ENCODE measurements at places on chromosomes 16 and 17. TPM values are rescaled to one million over a fixed set of nuclear protein-coding genes. Genes with fewer than 3 reads are reported as not detected.
A peak's percentile ranks its signal among the peaks of the same experiment; 100 is the strongest.

DNA sequence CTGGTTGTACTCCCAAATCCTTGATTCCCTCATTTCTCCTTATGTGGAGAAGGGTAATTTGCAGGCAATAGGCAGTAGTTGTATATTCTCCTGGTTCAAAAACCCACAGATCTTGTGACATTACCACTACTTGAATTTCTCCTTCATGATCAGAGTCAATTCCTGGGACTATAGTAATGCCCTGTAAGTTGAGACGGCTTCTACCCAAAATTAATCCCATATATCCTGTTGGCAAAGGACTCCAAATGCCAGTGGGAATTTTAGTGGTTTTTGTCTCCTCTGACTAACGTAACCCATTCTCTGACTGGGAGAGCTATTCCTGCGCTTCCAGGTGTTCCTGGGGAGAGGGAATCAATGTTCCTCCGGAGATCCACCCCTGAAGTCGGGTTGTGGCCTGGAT, 11.6 kb upstream of the ZNF689 start:
- peak; percentile 71 for DNase-seq

DNA sequence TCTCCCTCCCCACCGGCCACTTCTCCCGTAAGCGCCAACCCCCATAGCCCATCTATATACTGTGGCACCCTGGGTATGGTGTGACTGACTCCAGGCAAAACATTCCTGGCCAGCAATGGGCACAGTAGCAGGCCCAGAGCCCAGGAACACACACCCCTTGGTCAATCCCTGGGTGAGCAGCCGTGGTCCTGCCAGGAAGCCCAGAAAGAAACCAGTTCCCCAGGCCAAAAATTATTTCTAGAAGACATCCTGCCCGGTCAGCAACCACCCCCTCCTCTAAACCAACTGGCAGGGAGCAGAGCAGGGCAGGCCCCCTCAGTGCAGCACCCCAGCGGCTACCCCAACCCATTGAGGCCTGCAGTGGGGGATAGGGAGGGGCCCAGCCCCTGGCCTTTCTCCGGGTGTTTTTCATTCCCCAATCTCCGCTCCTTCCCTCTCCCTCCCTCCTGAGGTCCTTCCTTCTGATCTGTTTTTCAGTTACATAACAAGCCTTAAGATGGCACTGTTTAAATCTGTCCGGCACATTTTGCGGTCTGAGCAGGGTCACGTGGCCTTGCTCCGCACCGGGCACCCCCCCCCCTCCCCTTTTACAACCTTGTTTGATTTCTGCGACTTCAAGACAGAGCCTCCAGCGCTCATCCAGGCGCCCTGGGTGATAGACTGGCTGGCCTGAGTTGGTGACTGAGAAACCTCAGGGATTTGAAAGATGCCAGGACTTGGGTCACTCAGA, 2.0 kb downstream of the NPTX1 start:
- peak; percentile 83 for DNase-seq

DNA sequence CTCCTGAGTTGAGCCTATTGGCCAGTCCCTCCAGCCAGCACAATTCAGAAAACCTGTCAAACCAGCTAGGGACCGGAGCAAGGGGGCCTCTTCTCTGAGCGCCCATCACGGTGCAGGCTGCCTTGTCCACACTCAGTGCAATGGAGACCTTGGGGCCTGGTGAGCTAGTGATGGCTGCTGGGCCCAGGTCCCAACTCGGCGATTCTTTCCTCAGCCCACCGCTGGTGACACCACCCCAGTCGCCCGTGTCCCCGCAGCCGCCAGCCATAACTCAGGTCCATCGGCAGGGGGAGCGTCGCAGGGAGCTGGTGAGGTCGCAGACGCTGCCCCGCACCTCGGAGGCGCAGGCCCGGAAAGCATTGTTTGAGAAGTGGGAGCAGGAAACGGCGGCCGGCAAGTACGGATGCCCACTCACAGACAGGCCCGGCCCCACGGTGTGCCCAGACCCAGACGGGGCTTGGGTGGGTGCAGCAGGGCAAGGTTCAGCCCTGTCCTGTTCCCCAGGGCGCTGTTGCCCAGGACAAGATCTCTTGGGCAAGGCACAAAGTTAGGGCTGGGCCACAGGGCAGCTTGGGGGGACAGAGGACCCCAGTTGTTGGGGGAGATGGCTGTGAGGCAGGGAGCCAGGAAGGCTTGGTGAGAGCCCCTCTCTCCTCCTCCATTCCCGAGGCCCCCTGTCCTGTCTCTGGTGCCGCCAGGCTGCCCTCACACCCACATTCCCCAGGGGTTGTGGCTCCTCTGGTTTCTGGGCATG, 10.8 kb downstream of the SMTNL2 start:
- DNase-seq = no peak

Gene TMC5
- total RNA-seq = 7.4 TPM

Gene NACA2
- not detected for total RNA-seq

- no peak for DNase-seq
These were observed 45.8 kb downstream of the ACTG1 start for GRCh38 chr17:81466564-81467472.

- no peak for DNase-seq
These were observed 19.7 kb downstream of the MAP3K3 start for GRCh38 chr17:63641692-63642448.

Gene CLEC16A
- total RNA-seq = 14.6 TPM

DNA sequence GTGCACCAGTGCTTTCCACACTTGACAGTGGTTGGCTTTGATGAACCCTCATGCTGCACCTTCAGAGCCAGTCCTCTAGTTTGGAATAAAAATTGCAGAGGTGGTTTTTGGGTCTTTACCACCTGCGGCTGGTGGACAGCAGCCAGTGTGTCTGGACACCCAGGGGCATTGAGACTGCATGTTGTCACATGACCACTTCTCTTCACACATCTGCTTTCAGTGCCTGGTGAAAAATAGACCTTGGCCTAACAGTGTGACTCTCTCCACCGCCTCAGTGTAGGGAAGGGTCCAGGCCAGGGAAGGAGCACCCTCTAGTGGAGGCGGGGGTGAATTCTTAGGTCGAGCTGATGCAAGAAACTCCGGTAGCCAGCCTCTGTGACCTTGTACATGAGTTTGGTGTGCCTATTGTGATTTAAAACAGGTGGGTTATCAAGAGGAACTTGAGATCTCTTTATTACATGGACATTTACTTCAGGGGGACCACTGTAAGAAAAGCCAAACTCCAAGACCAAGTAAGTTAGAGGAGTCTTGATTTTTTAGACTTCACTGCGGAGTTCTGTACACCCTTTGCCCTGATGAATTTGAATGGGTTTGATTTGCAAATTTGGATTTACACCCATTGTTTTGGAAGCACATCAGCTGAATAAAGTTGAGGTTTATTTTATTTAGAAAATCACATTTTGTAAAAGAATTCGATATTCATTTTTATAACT, 17.9 kb downstream of the GOSR2 start:
- peak; percentile 82 for DNase-seq

GRCh38 chr16:15457958-15458357, 23.6 kb downstream of the BMERB1 start:
- DNase-seq = peak; percentile 15

Gene SLC13A2
- not detected for total RNA-seq

GRCh38 chr17:44235583-44235936, 16.1 kb upstream of the UBTF start:
- DNase-seq = peak; percentile 96

Gene EVPL
- 48.3 TPM for total RNA-seq

DNA sequence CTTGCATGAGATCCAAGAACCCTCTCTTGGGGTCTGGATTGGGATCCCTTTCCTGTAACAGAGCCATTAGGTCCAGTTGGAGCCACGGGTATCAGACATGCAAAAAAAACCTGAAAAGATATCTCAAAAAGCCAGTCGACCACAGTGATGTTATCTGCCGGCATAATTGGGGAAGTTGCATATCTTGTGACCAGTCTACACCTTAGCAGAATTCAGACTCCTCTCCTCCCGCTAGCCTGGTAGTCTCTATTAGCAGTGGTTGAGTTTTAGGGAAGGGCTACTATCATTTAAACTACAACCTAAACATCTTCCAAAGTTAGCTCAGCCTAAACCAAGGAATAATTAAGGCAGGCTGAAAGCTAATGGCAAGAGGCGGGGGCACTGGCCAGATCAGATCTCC, 16.2 kb upstream of the PSMD7 start:
- no peak for DNase-seq

DNA sequence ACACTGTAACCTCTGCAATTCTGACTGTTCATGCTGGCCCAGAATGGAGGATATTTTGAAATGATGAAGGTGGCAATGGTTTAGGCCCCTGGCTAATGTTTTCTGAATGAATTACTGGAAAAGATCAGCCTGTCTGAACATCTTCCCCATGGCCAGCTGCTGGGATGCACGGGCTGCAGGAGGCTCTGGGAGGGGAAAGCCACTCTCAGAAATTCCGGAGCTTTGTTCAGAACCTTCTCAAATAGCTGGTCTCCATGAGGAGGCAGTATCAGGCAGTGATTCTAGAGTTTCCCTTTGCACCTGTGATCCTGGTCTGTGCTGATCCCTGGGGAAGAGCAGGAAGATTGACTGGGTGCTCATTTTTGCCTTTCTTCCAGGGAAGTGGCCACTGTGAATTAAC, 5.0 kb downstream of the SLC6A2 start:
- DNase-seq = no peak

- peak; percentile 64 for DNase-seq
These were observed 1.9 kb downstream of the PMP22 start for GRCh38 chr17:15263206-15263579.

GRCh38 chr16:73154063-73154870, 106.3 kb upstream of the ZFHX3 start:
- no peak for DNase-seq

Gene SLC12A3
- not detected for total RNA-seq

Gene CES5A
- not detected for total RNA-seq

- no peak for DNase-seq
These were observed 14.1 kb downstream of the MAP3K14 start for GRCh38 chr17:45302649-45303173.

Gene KRT32
- 1.5 TPM for total RNA-seq

DNA sequence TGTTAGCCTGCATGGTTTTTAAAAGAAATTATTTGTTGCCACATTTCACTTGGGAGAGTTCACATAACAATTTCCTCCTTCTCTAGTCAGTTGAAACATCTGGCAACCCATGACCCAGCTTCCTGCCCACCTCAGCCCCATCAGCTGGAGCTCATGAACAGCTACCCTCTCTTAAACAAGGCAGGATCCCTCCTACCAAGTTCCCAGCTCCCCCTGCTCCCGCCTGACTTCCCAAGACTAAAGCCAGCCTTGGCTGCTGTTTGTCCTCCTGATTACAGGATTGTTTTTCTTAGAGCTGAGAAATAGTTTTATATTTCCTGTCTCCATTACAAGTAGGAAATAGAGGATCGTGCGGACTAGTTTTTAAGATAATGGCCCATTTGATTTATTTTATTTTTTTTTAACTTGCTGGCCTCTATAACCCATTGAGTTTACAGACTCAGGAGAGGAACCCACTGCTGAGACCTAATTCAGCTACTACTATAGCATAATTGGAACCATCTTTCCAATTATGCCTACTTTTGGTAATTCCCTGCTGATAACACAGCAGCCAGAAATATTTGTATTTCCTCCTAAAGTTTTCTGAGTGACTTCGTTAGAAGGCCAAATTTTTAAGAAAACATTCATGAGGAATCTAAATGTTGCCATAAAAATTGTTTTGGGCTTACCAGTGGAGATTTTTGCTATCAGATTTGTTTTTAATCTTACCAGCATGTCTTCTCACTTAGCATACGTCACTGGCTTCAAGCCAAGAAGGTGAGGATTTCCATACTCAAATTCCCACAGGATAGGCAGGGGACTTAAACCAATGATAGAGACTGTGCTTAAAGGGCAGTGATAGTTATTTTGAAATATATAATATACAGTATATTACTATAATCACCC, 90.0 kb downstream of the ELAC2 start:
- no peak for DNase-seq

Gene CA7
- not detected for total RNA-seq

GRCh38 chr17:80970762-80971703, 20.6 kb upstream of the CHMP6 start:
- DNase-seq = no peak
